ENCODE measurements at places on chromosomes 13 and 19.

DNA sequence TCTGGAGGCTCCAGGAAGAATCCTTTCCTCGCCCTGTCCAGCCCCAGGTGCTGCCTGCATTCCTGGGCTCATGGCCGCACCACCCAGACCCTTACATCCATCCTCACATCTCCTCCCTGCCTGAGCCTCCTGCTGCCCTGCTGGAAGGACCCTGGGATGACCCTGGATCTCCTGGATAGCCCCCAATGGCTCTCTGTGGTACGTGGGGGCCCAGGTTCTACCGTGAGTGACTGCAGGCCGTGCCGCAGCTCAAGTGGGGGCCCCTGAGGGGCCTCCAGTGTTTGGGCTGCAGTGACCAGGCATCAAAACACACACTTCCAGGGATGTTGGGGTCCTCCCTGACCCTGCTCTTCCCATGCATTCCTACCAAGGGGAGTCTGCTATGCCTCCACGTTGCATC is 8.3 kb upstream of the MCF2L start:
- DNase-seq = no peak

DNA sequence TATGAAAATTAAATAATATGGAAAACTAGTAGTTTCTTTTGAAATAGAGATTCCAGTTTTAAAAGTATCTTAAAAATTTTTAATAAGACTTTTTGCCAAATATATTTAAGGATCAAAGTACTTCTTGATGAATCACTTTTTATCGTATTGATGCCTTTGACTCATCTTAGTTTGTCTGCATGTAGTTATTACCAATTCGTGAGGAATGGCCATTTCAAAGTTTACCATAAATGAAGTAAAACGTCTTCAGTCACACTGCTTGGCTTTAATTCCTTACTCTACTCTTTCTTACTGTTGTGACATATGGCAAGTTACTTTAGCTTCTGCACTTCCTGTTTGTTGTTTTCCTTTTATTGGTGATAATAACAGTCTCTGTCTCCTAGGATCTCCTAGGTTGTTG is 38.3 kb downstream of the NDFIP2 start:
- no peak for DNase-seq

DNA sequence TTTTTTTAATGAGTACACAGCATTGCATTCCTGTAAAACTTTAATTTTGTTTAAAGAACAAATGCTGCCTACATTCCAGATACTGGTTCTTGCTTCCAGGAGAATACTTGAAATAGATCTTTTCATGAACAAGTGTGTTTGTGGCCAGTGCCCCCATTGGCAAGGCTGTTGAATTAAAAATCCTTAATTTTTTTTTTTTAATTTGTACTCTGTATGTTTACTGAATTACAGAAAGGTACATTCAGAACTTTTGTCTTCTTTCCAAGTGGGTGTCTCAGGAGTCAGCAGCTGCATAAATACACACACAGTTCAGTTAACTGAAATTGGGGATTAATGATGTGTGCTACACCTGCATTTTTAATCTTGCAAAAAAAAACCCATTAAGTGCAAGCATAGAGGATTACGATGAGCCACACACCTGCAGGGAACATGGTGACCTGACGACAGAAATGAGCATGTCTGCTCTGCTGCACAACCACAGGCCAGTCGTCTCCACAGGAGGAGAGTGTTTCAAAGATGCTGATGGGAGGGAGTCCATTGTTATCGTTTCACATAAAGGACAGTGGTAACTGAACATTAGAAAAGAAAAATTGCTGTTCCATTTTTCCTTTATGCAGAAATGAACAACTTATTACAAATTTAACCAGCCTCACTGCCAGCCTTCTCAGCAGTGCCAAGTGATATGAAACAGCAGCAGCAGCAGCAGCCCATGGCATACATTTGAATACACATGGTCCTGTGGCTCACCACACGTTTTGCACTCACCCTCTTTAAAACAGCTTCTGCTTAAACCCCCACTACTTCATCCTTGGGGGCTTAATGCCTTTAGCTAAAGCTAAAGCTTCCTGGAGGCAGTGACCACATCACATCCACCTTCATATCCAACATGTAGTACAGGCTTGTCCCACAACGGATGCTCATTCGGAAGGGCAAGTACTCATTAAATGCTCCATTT is 72.3 kb upstream of the RFC3 start:
- no peak for DNase-seq

DNA sequence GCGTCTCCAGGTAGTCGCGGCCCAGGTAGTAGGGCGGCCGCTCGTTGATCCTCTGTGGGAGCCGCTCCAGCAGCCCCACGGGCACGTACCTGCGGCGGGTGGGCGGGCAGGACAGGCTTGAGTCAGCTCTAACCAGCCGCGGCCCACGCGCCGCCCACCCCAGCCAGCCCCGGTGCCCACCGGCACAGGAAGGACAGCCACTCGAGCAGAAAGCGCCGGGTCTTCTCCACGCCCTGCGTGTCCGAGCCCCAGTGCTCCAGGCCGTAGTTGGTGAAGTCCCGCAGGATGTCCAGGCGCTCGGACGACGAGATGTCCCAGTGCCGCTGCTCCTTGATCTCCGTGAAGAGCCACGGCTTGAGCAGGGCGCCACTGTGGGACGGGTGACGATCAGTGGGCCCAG is 877 bp upstream of the PRR22 start:
- no peak for DNase-seq

DNA sequence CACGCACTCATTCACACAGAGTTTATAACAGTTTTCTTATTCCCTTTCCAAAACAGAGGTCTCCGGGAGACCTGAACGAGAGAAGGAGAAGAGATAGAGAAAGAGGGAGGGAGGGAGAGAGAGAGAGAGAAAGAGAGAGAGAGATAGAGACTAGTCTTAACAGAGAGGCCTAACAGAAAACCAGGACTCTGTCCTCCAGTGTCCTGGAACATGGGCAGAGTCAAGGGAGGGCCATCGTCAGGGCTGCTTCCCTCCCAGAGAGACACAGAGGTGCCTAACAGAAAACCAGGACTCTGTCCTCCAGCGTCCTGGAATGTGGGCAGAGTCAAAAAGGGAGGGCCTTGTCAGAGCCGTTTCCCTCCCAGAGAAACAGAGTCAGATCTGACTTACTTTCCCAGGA is 78.7 kb downstream of the WTIP start:
- no peak for DNase-seq

DNA sequence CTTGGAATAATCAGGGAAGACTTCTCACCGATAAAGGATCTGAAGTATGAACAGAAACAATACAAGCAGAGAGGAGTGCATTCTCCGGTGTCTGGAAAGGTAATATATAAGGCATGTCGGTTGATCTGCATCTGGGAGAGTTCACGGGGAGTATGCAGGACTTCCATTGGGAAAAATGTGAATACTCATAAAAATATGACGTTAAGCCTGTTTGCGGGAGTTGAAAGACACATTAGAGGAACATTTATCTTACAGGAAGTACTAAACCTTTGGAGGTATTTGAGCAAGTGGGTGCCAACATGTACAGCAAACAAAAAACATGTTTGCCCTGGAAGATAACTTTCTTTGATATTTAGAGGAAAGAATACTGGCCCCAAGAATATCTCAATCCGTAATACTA is 286.8 kb downstream of the SLITRK6 start:
- no peak for DNase-seq

- no peak for DNase-seq
Measured at GRCh38 chr19:48757089-48757675, 1.9 kb downstream of the FGF21 start.

GRCh38 chr19:661427-662196 is 1.4 kb downstream of the RNF126 start:
- peak; percentile 50 for DNase-seq

GRCh38 chr13:76213423-76213904 is 577.3 kb downstream of the LMO7 start:
- no peak for DNase-seq

DNA sequence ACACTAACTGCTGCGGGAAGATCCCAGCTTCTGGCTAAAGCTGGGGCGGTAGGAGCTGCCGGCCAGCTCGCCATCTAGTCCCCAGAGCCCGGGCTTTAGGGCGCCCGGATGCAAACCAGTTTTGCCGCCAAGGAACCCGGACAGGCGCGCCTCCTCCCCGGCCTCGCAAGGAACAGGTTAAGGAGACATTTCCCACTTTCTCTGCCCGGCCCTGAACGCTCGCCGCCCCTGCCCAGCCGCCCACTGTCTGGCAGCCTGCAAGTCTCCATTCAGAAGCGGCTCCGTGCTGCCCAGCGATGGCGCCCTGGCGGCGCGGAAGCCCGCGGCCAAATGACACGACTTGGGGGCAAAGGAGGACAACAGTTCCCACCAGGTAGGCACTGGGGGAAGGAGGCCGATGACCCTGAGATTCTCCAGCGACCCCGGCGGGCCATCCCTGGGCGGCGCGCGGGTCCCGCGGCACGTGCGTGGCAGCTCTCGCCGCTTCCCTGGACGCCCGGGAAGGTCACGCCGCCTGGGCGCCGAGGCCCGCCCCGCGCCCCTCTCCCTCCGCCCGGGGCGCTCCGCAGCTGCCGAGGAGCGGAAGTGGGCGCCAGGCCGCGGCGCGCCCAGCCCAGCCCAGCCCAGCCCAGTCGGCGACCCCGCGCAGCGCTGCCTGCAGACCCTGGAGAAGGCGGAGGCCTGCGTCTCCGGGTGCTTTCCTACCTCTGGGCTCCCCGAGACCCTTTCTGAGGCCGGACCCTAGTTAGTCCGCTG is 42.2 kb upstream of the HNRNPA1L2 start:
- no peak for DNase-seq

DNA sequence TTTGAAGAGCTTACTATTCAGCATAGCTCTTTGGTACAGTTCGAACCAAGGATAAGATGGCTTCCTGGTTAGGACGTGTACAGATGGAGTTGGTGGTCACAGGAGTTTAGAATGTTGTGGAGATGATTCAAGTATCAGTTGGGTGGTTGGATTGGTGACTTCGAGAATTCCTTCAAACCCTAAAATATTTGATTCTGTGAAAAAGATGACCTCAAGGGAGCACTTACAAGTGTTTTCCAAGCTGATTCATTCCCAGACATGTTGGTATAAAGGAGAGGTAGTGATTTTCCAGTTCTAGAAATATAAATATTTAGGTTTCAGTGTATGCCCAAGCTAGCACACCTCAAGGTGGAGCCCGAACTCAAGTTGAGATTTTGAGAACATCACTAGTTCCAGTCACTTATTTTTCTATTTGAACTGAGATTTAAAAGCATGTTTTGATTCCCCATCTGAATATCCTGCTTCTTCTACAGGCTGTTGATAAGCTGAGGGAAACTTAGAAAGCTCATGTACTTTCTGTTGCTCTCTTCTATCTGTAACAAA is 306.1 kb downstream of the DCT start:
- DNase-seq = no peak

DNA sequence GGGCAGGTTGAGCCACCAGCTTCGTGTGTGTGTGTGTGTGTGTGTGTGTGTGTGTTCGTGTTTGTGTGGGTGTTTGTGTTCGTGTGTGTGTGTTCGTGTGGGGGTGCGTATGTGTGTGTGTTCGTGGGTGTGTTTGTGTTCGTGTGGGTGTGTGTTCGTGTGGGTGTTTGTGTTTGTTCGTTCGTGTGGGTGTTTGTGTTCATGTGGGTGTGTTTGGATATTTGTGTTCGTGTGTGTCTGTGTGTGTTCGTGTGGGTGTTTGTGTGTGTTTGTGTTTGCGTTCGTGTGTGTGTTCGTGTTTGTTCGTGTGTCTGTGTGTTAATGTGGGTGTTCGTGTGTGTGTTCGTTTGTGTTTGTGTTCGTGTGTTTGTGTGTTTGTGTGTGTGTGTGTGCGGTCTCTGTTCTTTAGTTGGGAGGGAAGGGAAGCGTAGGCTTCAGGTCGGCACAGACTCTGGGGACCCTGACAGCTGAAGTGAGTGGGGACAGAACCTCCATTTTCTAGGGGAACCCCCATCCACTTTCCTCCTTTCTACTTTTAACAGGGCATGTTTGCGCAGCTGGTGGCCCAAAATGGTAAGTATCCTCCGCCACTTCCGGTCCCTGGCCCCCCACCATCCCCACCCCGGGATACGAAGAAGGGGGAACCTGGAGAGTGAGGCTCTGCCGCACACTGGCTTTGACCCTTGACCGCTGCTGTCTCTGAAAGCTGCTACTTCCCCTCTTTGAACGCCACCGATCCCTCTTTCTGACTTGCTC is 1.6 kb downstream of the TNFSF9 start:
- DNase-seq = no peak

DNA sequence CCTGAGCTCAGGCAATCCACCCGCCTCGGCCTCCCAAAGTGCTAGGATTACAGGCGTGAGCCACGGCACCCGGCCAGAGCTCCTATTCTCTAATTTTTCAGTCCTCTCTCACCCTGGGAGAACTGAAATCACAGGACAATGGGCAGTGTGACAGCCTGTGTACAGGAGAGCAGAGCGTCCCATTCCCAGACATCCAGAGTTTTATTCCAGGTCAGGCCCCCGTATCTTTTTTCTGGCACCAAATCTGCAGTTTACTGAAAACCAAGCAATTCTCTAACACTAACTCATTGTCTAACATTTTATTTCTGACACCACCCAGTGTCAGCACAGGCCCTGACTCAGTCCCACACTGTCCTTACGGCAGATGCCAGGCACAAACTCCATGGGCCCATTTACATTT is 6.7 kb downstream of the ZNF708 start:
- no peak for DNase-seq

GRCh38 chr13:28671126-28671792 is 12.3 kb downstream of the POMP start:
- DNase-seq = no peak

DNA sequence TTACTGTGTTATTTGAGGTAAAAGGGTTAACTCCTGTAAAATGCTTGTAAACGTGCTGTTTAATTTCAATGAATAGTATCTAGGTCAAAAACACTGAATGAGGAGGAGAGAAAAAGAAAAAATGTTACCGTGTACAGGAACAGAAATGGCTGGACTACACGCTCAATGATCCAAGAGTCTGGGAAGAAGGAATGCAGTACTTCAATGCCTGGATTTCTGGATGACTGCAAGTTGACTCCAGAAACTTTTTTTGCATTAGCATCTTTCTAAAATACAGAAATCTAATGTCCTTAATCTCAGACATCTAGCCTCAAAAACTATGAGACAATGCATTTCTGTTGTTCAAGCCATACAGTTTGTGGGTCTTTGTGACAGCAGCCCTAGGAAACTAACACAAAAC is 17.4 kb upstream of the IPO5 start:
- no peak for DNase-seq

- DNase-seq = no peak
Measured at GRCh38 chr19:32289566-32290210, 55.7 kb upstream of the ZNF507 start.

GRCh38 chr13:27679396-27679795 is 57.7 kb downstream of the POLR1D start:
- DNase-seq = no peak

DNA sequence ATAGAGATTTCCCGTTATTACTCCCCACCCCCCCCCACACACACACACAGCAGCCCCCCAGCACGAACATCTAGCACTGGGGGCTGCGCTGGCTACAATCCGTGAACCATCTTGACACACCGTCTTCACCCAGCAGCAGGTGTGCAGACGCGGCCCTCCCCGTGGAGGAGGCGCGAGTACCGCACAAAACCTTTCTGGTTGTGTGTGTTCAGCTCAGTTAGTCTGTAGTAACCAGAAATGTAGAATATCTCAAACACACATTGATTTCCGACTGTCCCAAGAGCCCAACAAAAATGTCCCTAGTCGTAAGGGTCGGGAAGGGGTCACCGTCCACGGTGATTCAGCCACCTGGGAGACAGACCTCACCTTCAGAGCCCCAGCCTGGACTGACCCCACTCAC is 122.7 kb downstream of the RAB20 start:
- no peak for DNase-seq
